ENCODE measurements at places on chromosomes 6 and 20.

GRCh38 chr20:33604084-33604990 lies 57.8 kb upstream of the C20orf144 start:
- DNase-seq = no peak

- peak; percentile 77 for DNase-seq
Measured at GRCh38 chr6:166775180-166775922, 148.3 kb upstream of the RPS6KA2 start.

DNA sequence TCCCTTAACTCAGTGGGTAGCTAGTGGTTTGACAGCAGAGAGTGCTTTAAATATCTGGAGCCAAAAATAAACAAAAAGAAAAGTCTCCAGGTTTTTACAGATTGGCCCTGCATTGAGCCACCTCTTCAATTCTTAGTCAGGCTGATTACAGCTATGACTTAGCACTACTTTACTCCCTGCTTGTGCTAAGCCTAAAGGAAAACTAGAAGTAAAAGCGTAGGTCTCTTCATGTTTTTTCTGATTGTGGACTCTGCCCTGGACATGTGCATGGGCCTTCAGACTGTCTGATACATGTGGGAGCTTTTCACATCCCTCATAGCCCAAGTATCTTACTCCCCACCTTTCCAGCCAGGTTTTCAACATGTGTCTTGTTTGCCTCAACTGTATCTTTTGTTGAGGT lies 33.3 kb downstream of the KPNA5 start:
- no peak for DNase-seq

DNA sequence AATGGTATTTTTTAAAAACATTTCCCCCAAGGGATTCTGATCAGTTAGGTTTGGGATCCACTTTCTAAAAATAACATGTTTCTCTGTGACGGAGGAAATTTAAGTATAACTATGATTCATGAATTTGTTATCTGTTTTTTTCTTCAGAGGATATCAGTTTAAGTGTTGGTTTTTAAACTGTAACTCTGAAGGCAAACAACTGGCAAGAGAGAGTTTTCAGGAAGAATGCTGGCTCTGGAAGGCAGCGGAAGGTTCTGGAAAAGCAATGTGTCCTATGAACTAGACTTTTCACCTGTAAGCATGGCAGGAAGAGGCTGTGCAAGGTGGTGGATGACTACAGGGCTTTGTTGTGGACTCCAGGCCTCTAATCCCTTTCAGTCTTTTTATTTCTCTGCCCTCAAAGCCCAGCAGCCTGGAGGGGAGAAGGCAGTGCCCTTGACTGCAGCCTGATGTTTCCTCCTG lies 153.1 kb downstream of the GMPR start:
- no peak for DNase-seq

GRCh38 chr20:20711413-20711812 lies 1.0 kb downstream of the RALGAPA2 start:
- DNase-seq = no peak

DNA sequence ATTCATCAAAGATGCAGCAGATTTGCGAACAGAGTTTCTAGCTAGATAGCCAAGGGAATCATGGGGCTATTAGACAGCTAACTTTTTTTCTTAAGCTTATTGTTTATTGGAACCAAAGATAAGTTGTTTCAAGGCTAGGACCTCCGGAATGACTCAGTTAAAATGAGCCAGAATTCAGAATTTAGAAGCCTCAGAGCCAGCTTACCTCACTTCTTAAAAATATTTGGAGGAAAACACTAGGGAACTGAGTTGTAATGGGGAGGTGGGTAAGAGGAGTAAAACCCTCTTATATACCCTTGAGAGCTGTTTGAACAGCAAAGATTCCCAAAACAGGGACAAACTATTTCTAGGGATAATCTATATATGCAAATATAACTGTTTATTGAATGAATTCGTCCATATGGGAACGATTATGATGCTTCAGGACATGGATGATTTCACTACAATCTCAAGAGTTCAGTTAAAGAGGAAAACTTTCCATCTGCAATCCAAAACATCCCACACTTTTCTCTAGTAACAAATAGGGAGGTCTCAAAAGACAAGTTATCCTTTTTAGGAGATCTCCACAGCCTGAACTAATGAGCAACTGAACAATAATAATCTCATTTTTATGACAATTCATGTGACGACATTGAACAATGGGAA lies 12.6 kb upstream of the CARMIL1 start:
- DNase-seq = no peak

GRCh38 chr6:63352069-63352543 lies 32.3 kb upstream of the LGSN start:
- peak; percentile 87 for DNase-seq

DNA sequence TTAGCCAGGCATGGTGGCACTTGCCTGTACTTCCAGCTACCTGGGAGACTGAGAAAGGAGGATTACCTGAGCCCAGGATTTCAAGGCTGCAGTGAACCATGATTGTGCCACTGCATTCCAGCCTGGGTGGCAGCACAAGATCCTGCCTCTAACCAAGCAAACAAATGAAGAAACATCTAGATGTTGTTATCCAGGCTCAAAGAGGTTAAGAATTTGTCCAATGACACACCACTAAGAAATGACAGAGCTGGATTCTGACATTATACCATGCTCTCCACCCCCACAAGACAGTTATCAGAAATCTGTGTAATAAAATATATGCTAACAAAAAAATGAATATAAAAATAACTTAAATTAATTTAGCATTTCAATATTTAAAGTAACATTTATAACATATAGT lies 925.5 kb upstream of the SLC35B3 start:
- DNase-seq = no peak

GRCh38 chr20:34859826-34860545 lies 12.7 kb downstream of the GGT7 start:
- no peak for DNase-seq

DNA sequence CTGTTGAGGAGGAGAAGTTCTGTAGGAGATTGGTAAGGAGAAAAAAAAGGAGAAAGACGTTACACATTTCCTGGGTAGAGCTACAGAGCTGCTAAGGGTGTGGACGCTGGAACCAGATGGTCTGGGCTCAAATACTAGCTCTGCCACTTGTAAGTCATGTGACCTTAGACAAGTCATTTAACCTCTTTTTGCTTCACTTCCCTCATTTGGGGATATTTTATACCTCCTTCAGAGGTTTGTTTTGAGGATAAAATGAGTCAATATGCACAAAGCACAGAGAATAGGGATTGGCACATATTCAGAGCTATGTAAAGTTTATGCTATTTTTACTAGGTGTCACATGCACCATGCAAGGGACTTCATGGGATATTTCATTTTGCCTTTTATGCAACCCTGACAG lies 708.8 kb downstream of the DHX35 start:
- DNase-seq = no peak

DNA sequence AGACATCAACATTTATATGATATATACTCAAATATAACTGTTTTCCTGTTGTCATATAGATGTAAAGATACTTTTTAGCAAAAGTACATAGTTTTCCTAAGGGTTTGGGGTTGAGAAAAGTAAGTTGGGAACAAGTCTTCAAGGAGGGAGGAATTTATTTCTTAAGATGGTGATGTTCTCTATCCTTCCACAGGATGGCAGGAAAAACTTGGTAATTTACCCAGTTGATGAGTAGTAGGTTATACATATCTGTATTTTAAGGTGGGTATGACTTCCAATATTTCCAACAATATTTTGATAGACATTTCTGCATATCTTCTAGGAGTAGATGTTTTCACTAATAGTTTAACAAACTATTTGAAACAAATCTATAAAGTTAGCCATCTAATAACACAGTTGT lies 254.4 kb downstream of the RIMS1 start:
- DNase-seq = no peak

GRCh38 chr6:38997128-38997761 lies 51.3 kb upstream of the GLP1R start:
- no peak for DNase-seq

GRCh38 chr6:70857387-70858077 lies 99.3 kb downstream of the B3GAT2 start:
- DNase-seq = no peak

Data from inflammatory macrophage treated with lipopolysaccharide for 4 hours (primary cell).